GM12892 (cell line): ENCODE measurements at places on chromosomes 16 and 17.

GRCh38 chr17:74635418-74635817, 11.9 kb upstream of the CD300E start:
- DNase-seq = no peak

DNA sequence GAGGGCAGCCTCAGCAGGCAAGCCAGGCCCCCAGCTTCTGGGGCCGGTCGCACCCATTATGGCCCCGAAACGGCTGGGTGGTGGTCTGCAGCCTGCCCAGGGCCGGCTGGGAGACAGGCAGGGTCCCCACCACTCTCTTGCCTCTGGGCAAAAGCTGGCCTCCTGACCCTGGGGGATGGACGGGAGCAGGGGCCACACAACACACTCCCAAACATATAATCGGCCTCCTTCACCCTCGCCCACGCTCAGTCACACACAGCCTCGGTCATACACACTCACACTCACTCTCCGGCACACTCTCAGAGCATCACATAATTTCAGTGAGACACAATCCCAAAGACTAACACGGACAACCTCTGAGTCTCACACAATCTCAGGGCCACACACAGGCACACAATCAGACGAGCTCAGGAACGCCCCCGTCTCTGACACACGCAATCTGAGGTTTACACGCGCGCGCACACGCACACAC, 589 bp downstream of the PEMT start:
- no peak for DNase-seq

GRCh38 chr16:83704656-83705055, 103.1 kb upstream of the HSBP1 start:
- no peak for DNase-seq

DNA sequence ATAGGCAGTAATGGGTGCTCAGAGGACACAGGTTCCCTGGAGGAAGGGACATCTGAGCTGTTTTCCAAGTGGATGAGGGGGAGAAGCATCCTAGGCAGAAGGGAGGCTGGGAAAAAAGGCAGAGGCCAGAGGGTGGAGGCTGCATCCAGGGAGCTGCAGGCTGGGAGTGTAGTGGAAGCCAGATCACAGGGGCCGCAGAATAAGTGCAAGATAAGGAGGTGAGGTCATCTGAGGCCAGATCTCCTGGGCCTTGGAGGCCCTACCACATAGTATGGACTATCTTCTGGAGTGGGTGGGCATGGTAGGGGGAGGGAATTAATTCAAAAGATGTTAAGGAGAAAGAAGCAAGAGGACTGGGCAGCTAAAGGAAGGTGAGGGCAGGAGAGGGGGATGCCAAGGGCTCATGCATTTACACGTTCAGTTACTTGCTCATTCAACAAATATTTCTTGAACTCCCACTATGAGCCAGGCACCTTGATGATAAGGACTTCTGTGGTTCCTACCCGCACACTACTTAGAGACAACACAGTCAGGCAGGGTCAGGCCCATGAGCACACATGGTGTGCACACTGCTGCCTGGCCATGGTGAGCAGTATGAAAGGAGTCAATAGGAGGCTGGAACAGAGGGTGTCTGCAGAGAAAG, 2.4 kb upstream of the RIPOR1 start:
- DNase-seq = no peak

DNA sequence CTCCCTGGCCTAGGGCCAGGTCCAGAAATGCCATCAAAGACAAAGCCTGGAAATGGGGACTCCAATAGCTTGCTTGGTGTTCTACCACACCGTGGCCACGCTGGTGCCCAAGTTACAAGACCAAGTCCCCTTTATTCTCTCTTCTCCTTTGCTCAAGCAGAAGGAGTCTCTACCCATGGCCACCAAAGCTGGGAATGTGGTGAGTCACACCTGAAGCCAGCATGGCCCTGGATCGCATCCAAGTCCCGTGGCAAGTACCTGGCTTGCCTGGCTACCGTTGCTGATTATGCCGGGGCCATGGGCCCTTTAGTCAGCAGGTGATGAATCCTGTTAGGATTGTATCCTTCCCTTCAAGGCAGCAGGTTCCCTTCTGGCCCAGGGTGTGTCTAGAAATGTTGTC, 260.0 kb downstream of the HAPSTR1 start:
- no peak for DNase-seq

- no peak for DNase-seq
Observed at GRCh38 chr16:12612598-12613101, 191.0 kb downstream of the CPPED1 start.

- DNase-seq = no peak
Observed at GRCh38 chr16:53449816-53450517, 15.7 kb downstream of the RBL2 start.

GRCh38 chr16:10565167-10565566, 15.2 kb downstream of the EMP2 start:
- no peak for DNase-seq

DNA sequence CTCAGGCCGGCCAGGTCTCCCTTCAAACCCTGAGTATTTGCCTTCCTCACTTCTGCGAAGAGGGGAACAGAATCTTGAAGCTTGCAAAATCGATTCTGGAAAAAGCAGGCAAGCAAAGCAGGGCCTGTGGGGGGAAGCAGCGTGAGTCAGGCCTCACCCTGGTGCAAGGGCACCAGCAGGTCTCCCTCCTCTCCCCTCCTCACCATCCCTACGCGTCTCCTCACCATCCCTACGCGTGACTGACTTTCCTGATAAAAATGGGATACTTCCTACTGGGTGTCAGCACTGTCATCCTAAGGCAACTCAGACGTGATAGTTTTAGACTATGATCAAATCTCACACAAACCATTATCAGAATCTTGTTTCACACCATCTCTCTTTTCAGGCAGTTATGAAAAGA, 12.1 kb downstream of the CMTM3 start:
- DNase-seq = no peak

DNA sequence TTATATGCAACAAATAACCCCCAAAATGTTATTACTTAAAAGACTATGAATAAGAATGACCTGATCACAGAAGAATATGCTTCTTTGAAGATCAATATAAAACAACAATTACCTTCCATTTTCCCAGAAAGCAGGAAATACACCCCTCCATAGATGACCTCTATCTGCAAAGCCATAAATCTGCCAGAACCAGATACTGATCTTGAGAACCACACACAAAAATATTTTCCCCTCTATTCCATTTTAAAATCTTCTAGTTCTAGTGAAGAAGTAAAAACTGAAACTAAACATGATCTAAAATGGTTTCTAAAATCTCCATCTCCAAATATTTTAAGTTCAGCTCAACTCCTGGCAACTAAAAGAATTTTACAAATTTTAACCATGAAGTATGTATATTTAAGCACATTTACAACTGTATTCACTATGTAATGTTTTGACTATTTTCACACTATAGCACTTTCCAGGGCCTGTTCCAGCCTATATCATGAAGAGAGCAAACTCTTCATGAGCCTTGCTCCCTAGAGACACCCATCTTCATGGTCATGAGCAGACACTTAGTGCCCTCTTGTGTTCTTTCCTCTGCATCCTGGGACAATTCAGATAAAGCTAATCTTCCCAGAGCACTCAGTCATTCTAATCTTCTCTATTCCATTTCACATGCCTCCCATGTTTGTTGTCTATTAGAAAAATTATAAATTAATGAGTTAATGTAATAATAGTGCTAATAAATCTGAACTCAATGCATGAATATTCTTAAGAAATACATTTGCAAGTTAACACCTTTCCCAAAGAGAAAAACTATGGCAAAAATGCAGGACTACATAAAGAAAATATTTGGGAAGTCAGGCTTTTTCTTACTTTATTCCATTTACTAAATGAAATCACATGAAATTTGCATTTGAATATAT, 87.0 kb downstream of the HELZ start:
- no peak for DNase-seq

DNA sequence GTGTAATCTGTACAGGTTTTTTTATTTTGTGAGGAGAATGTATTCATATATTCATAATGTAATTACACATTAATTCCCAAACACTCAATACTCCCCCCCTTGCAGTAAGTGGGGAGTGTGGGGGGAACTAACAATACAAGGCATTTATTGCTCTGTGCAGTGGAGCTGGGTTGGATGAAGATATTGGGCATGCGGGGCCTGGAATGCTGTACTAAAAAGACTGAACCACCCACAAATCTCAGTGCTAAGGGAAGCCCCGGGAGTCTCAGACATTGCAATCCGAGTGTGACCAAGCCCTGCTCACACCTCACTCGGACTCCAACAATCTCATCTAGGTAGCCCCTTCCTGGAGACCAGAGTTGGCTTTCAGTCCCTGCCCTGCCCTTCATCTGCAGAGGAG, 6.0 kb downstream of the PLLP start:
- no peak for DNase-seq

GRCh38 chr16:47311738-47312505, 148.9 kb downstream of the ITFG1 start:
- DNase-seq = no peak

- DNase-seq = no peak
Observed at GRCh38 chr17:61289408-61290385, 109.9 kb upstream of the TBX2 start.

DNA sequence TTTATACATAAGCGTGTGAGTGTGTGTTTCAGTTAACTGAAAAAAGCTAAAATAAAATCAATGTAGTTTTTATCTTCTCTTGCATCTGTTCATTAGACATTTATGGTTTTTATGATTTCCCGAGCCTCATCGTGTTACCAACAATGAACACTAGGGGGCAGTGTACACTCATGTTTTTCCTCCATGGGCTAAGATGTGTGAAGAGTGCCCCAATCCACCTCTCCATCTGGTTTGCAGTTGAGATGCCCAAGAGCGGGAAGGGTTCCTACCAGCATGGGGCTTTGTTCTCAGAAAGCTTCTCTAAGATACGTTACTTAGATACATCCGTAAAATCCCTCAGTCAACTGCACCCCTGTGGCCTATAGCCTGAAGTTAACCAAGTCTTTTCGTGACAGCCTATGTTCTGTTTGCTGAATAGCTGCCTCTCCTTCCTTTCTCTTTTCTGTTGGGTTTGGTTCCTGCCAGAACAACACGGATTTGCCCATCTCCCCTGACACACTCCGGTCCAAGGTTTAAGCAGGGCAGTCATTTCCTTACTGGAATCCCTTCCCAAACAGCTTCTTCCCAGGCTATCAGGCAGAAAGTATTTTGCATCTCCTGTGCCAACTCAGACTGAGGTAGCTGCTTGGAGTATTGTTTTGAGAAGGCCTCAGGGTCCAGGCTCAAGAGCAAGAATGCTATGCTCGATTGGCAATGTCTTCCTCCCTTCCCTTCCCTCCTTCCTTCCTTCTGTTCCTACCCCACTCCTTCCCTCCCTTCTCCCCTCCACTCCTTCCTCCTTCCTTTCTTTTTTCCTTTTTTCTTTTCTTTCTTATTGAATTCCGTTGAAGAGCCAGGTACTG, 12.9 kb upstream of the ELAC2 start:
- DNase-seq = peak; percentile 32

GRCh38 chr16:89900885-89901284, 17.8 kb upstream of the MC1R start:
- no peak for DNase-seq

DNA sequence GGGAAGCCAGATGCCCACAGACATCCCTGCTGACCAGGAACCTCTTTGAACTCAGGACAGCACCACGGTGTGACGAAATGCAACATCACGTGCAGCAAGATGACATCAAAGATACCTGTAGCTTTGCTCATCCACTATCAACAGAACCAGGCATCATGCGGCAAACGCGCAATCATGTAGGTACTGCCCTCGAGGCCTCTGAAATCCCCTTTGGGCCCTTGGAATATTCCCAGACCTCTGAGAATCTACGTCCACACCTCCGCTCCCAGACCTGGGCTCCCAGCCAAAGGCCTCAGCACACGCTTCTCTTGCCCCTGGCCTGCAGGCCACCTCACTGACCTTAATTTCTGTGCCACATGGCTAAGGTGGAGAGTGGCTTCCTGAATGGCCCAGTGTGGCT, 7.3 kb downstream of the CX3CL1 start:
- no peak for DNase-seq

- DNase-seq = peak; percentile 24
Observed at GRCh38 chr16:67608364-67608763, 36.6 kb upstream of the CARMIL2 start.

GRCh38 chr17:66451188-66452149, 149.1 kb downstream of the PRKCA start:
- DNase-seq = no peak

DNA sequence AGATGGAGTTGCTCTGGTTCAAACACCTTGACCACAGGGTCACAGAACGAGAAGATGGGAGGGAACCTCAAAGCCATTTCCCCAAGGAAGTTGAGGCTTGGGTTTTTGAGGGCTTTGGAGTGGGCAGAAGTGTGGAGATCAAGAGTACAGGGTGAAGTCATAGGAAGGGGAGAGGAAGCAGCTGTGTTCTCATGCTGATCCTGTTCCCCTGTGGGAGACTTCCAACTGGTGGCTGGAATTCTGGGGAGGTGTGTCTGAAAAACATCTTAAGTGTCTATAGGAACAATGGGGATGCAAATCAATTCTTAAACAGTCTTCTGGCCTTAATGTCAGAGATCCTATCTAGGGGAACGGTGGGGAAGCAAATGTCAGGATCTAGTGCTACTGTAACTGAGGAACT, 38.8 kb upstream of the HSBP1 start:
- no peak for DNase-seq

- DNase-seq = no peak
Observed at GRCh38 chr17:80858301-80859001, 133.2 kb upstream of the CHMP6 start.

- no peak for DNase-seq
Observed at GRCh38 chr16:83971165-83972130, 3.4 kb downstream of the NECAB2 start.

- DNase-seq = no peak
Observed at GRCh38 chr17:55067697-55068439, 99.3 kb downstream of the STXBP4 start.

GRCh38 chr17:2898255-2898926, 102.2 kb downstream of the RAP1GAP2 start:
- no peak for DNase-seq

GRCh38 chr16:87216148-87216840, 100.9 kb downstream of the C16orf95 start:
- DNase-seq = no peak

GRCh38 chr17:57744195-57745170, 616 bp downstream of the CCDC182 start:
- DNase-seq = no peak

- no peak for DNase-seq
Observed at GRCh38 chr17:34755371-34755770, 176.0 kb downstream of the TMEM132E start.
